Fibroblast of the aortic adventitia (primary cell): ENCODE measurements at places on chromosomes 2 and 18. TPM values are rescaled to one million over a fixed set of nuclear protein-coding genes. Genes with fewer than 3 reads are reported as not detected.

Gene ZEB2
- total RNA-seq, result 104 and 129 TPM in 2 replicates

Gene SP140
- 0.09 and 0.41 TPM in 2 replicates for total RNA-seq

Gene CNDP1
- total RNA-seq, result not detected in 2 replicates

Gene POU3F3
- not detected in 2 replicates for total RNA-seq

Gene SP9
- total RNA-seq, result not detected in 2 replicates

Gene ITPRIPL1
- 2.5 and 3.4 TPM in 2 replicates for total RNA-seq

Gene SRD5A2
- 0.09 TPM in 1 of 2 replicates, not detected in the other for total RNA-seq

Gene LIMS4
- total RNA-seq, result 4.7 and 6.1 TPM in 2 replicates

Gene HES6
- 1.6 and 6.6 TPM in 2 replicates for total RNA-seq

Gene GALNT13
- total RNA-seq, result 0.45 and 5.1 TPM in 2 replicates

Gene HRH4
- under 0.01 TPM in 1 of 2 replicates, not detected in the other for total RNA-seq

Gene TWIST2
- total RNA-seq, result 15.8 and 64.1 TPM in 2 replicates

Gene LDLRAD4
- 0.54 TPM in 1 of 2 replicates, not detected in the other for total RNA-seq

Gene NEU2
- not detected in 2 replicates for total RNA-seq
